ENCODE measurements at places on chromosomes 3 and 15. TPM values are rescaled to one million over a fixed set of nuclear protein-coding genes. Genes with fewer than 3 reads are reported as not detected.

GOLGA6L26 gene
- not detected for total RNA-seq

SLC12A8 gene
- 29.4 TPM for total RNA-seq

CILP gene
- 70.3 TPM for total RNA-seq

IL17RE gene
- 0.72 TPM for total RNA-seq

SLCO2A1 gene
- 4.3 TPM for total RNA-seq

ISLR2 gene
- total RNA-seq = 2.6 TPM

SLC25A20 gene
- 7.2 TPM for total RNA-seq

- no peak for DNase-seq
Measured at GRCh38 chr3:23811919-23812318, 6.2 kb downstream of the UBE2E1 start.

GRCh38 chr3:127174284-127174683 is 18.6 kb upstream of the PRR23E start:
- DNase-seq = no peak

- peak; percentile 34 for DNase-seq
Measured at GRCh38 chr3:9951962-9952805, at the start of gene PRRT3. Gene PRRT3 (minus strand): TSS chr3:9952408. CDS start chr3:9950115, 2,293 bp downstream.

GRCh38 chr15:50229336-50229735 is 36.2 kb downstream of the HDC start:
- no peak for DNase-seq

DNA sequence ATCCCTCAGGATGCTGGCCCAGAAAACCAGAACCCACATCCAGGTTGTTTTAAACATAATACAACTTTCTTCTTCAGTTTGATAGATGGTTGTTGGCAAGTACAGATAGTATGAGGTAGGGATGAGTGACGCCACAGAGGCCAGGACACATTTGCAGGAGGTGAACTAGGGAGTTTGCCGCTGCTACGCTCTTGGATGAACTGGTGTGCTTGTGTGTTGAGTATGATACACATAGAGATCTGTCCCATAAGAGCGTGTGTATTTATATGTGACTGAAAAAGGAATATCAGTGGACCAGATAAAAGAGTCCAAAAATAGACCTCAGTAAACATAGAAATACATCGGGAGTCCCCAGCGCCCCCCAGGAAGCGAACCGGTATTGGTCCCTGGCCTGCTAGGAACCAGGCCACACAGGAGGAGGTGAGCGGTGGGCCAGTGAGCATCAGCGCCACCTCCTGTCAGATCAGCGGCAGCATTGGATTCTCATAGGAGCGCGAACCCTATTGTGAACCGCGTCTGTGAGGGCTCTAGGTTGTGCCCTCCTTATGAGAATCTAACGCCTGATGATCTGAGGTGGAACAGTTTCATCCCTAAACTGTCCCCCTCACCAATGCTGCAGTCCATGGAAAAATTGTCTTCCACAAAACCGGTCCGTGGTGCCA is 98.1 kb downstream of the LRRK1 start:
- no peak for DNase-seq

DNA sequence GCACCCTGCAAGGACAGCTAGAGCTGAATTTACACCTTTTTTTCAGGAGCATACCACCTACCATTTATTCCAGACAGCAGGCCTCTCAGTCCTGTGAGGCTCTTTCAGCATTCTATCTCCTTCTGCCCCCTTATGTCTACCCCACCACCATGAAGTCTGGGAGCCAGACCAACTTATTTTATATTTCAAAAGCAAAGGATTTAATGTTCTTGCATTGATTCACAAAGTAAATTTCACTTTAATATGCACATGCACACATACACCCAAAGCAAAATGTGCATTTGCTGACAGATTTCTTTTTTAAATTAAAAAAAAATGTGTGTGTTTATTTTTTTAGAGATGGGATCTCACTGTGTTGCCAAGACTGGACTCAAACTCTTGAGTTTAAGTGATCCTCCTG is 264.2 kb upstream of the LRRC3B start:
- no peak for DNase-seq

DNA sequence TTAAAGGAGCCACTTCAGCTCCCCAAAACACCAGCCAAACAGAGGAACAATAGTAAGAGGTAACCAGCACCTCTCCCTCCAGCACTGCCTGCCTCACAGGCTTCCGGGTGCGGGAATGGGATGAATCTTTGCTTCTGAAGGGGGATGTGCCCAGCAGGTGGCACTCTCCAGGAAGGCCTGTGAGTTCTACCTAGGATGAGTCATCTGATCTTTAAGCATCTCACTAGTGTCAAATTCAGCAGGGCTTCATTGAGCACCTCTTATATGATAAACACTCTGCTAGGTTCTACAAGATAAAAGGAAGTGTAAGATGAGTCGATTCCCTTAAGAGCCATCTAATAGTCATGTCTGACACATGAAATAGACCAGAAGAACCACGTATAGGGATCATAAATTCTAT is 237.4 kb upstream of the UMPS start:
- DNase-seq = peak; percentile 11

GRCh38 chr15:77944002-77944867 is 133.3 kb downstream of the TBC1D2B start:
- DNase-seq = peak; percentile 92

DNA sequence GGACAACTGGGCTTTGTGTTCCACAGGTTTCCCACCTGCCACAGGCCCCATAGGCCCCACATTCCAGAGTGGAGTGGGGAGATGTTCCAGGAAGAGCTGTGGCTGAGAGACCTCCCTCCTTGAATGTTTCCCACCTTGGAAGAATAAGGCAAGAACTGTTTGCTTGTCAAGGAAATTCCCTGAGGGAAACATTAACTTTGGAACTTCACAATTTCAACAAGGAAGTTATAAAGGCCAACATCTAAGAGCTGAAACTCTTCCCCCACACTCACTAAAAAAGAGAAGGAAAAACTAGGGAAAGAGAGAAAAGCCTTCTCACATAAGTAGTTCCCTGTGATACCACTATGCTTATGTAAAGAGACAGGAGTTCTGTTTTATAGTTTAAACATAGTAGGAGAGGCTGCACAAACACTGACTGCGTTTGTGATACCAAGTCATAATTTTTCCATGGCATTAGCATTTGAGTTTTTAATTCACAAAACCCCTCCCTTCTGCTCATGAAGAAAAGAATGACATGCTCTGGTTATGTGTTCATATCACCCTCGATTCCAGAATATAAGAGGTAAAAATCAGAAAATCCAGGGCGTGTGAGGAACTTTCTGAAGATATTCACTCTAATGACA is 39.8 kb upstream of the SPRED1 start:
- no peak for DNase-seq

DNA sequence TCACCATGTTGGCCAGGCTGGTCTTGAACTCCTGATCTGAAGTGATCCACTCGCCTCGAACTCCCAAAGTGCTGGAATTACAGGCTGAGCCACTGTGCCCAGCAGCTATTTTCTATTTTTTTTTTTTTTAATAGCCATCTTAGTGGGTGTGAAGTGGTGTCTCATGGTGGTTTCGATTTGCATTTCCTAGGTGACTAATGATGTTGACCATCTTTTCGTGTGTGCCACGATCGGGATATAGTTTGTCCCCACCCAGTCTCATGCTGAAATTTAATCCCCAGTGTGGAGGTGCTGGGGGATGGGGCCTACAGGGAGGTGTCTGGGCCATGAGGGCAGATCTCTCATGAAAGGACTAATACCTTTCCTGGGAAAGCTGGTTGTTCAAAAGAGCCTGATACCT is 41.8 kb upstream of the MUC13 start:
- DNase-seq = no peak

- DNase-seq = no peak
Measured at GRCh38 chr3:151165226-151165625, 37.8 kb downstream of the GPR171 start.

- DNase-seq = peak; percentile 58
Measured at GRCh38 chr15:52232327-52232726, 41.1 kb upstream of the GNB5 start.

DNA sequence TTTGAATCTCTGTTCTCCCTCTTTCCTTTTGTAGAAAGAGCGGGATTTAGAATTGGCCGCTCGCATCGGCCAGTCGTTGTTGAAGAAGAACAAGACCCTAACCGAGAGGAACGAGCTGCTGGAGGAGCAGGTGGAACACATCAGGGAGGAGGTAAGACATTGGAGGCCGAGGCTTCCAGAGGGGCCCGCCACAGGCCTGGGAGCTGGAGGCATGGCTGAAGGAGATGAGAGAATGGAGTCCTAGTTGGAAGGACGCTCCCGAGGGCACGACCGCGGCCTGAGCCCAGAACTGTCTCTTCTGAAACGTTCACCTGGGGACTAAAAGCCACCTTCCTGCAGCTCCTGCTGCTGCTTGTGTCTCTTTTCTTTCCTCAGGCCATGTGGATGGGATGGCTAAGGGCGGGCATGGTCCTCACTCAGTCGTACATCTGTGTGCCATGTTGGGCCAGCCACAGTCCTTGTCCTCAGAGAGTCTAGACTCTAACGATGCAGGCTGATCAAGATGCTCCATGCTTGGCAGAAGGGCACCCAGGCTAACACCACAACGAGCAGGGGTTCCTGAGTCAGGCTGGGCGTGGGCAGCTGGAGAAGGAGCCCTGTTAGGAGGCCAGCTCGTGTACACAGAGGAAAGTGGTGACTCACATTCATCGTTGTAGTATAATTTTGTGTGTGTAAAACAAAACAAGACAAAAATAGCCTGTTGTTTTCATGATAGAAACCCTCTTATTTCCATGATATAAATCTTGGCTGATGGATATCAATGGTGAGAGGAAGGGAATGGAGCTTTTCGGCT is 81.1 kb downstream of the CCK start:
- no peak for DNase-seq

- peak; percentile 52 for DNase-seq
Measured at GRCh38 chr15:86042226-86042625, 37.4 kb upstream of the AGBL1 start.

DNA sequence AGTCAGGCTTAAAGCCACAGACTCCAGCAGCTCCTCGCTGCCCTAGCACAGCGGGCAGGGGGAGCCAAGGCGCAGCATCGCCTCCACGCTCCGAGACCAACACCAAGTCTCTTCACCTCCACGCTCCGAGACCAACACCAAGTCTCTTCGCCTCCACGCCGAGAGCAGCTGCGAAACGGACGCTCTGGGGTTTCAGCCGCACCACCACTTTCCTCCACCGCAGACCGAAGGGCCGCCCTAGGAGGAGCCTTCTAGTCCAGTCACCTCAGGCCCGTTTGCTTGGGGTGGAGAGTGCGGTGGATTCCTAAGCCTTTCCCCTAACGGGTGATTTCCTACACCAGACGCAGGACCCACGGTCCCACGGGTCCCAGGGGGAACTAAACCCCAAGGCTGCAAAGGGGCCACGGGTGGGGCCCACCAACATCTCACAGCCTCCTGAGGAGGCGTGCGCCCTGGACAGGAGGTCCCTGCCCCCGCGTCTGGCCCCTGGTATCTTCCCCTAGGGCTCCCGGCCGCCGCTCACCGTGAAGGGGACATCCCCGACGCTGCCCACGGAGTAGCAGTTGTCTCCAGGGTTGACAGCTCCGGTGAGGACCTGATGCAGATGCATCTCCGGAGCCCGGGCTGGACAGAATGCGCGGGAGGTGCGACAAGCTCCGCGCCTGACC is 501 bp downstream of the DMXL2 start:
- peak; percentile 72 for DNase-seq

- DNase-seq = no peak
Measured at GRCh38 chr3:21989341-21990042, 238.5 kb upstream of the ZNF385D start.

DNA sequence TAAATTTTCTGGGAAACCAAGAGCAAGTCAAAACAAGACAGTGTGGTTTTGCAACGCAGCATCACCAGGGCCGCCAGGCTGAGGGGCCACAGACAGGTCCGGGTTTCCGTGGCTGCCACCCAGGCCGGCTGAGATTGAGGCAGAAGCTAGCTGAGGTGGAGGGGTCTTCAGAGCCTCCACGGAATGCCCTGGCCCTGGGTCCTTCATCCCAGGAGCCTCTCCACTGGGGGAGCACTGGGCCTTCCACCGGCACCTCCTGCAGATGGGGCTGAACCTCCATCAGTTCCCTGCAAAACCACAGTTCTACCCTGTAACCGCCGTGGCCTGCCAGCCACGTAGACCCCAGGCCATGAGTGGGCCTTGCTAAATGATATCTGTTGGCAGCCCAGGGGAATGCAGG is 152.7 kb downstream of the CHSY1 start:
- no peak for DNase-seq

DNA sequence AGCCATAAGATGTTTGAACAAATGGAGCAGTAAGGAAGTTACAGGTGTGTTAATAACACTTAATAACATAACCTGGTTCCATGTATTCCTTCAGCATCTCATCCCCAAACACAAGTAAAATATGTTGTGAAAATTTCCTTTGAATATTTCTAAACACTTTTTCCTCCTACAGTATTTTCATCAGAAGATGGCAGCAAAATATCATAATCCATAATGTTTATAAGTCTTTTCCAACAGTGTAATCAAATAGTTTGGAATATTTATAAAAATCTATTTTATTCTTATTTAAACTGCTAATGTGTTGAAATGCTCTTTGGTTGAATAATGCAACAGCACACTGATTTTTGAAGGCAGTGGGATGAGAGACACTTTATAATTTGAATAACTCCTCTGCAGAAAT is 1020.5 kb downstream of the OTOL1 start:
- peak; percentile 10 for DNase-seq

DNA sequence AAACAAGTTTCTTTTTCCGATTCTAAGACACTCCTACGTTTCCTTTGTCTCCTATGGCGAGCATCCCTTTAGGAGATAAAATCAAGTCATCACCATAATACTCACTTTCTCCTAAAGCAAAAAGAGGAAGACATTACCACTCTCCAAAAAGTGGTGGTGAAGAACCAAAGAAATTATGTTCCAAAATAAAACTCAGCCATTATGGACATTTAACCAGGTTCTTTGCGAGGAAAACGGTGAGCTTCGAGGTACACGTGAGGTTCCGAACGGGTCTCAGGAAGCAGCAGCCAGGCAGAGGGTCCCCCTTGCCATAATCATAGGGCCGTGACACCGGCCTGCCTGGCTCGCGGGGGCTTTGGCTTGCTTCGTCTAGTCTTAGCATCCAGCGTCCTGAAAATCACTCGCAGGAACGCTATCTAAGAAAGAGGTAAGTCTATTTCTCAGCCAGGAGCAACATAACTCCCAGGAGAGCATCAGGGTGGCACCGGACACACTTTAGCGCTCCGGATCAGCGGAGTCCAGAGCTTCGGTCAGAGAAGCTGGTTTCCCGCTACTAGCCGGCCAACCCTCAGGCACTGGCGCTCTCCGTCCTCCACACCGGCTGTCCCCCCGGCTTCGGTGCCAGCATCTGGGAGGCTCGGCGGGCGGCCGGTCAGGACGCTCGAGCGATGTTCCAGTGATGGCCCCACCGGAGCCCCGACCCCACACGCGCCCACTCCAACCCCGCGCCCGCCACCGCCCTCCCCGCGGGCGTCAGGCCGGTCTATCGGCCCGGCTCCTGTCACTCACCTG is 581 bp downstream of the IP6K1 start:
- DNase-seq = no peak

DNA sequence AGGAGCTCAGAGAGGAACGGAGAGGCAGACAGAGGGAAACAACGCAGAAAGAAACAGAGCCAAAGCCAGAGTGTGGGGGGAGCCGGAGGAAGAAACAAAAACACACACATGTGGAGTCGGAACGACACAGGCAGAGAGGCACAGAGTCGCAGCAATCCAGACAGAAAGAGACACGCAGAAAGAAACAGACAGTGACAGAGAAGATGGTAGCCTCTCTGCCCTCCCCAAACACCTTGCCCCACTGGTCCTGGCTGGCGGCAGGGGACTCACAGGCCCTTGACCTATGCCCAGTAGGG is 1.7 kb downstream of the NCKIPSD start:
- DNase-seq = no peak

- no peak for DNase-seq
Measured at GRCh38 chr3:148796799-148797198, 30.8 kb upstream of the CPB1 start.

GRCh38 chr15:35320158-35320780 is 225.7 kb downstream of the DPH6 start:
- no peak for DNase-seq
